ENCODE measurements at places on chromosomes 6 and 20.
A peak's percentile ranks its signal among the peaks of the same experiment; 100 is the strongest.

GRCh38 chr6:167906899-167907298 is 80.2 kb downstream of the AFDN start:
- DNase-seq, result no peak

GRCh38 chr6:161013695-161014094 is 22.1 kb downstream of the MAP3K4 start:
- no peak for DNase-seq

- peak; percentile 84 for DNase-seq
These were observed 8.7 kb upstream of the ATXN1 start for GRCh38 chr6:16769986-16770376.

- DNase-seq, result no peak
These were observed 357.4 kb upstream of the PLCB4 start for GRCh38 chr20:8711501-8711900.

Data from HFFc6 (cell line).